NAMALWA (cell line): ENCODE measurements at places on chromosomes 12 and 14.

GRCh38 chr12:107267604-107268003 is 174.3 kb upstream of the CRY1 start:
- no peak for DNase-seq

DNA sequence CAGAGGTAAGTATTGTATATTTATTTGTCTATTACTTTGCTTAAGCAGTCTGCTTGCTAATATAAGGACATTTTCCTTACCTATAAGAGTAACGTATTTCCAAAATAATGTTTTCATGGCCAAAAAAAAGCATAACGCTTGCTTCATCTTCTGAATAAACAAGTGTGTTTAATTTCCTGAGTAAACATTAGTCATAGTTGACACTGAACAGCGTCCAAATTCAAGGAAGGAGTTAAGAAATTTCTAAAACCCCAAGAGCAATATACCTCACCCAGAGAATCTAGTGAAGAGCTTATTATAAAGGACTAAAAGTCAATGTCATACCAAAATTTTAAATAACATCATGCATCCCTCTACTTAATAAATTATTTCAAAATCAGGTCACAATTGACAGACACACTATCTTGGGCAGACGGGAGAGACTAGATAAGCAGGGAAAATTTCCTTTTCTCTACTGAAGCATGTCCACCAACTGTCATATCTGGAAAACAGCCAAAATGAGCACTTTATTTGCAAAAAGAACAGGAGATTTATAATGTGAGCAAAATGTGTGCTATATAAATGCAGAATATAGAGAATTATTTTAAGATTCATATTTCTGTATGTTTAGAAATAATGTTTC is 25.1 kb downstream of the ANKS1B start:
- DNase-seq, result no peak

DNA sequence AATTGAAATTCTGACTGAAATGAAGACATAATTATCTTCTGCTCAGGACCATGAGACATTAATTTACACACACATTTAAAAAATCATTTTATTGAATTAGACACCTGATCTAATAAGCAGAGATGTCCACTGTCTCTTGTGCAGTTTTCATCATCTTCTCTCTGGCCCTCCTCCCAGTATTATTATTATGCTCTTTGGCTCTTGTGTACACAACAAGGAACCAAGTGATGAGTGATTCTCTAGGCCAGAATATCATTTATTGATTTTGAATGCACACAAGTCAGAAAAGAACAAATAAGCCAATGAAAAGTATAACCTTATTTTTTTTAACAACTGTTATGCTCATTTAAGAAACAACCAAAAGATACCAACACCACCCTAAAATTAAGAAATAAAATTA is 244.7 kb upstream of the KRR1 start:
- no peak for DNase-seq

GRCh38 chr14:74134484-74134883 is 49.7 kb downstream of the LIN52 start:
- no peak for DNase-seq

DNA sequence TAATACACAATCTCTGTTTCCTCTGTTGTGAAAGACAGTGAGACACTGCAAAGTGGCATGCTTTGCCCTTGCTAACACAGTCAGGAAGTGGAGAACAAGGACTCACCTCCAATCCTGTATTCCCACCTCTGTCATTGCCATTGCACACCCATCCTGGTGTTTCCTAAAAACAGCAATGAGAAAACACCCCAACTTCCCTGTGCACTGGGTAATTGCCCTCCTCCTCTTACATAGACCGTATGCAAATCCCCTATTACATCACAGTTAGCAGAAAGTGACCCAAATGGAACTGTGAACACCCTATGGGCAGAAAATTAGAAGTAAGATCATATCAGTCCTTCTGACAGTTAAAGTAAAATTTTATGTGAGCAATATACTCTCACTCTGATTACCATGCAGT is 355.5 kb downstream of the BCL11B start:
- DNase-seq, result no peak

DNA sequence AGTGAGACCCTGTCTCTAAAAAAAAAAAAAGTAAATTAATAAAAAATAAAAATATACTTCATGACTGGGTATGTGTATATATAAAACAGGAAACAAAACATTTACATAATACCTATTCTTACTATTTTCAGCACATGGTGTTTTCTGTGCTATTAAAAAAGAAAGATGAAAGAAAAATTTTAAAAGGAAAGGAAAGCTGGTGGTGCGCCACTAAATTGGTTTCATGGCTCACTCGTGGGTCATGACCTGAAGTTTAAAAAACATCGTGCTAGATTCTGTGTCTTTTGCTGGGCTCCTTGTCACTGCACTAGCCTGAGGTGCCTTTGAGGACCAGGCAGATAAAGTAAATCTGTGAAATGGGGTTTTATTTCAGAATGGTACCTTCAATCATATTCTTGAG is 69.8 kb downstream of the IFT43 start:
- no peak for DNase-seq

- no peak for DNase-seq
Observed at GRCh38 chr12:118465706-118466105, 89.4 kb downstream of the SUDS3 start.

DNA sequence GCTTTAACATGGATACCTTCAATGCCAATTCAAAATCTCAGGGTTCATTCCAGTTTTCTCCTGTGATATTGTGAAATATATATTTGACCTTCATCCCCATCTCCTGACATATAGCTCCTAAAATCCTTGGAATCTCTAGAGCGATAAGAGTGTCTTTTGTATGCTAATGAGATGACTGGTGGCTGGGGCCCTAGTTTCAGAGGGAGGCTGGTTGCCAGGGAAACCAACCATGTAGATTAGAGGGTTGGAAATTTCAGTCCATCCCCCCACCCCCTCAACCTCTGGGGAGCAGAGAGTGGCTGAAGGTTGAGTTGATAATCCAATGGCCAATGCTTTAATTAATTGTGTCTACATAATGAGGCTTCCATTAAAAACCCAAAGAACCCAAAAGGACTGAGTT is 59.4 kb downstream of the SDR9C7 start:
- DNase-seq, result no peak

GRCh38 chr12:46915082-46915481 is 89.3 kb upstream of the SLC38A4 start:
- DNase-seq, result no peak

DNA sequence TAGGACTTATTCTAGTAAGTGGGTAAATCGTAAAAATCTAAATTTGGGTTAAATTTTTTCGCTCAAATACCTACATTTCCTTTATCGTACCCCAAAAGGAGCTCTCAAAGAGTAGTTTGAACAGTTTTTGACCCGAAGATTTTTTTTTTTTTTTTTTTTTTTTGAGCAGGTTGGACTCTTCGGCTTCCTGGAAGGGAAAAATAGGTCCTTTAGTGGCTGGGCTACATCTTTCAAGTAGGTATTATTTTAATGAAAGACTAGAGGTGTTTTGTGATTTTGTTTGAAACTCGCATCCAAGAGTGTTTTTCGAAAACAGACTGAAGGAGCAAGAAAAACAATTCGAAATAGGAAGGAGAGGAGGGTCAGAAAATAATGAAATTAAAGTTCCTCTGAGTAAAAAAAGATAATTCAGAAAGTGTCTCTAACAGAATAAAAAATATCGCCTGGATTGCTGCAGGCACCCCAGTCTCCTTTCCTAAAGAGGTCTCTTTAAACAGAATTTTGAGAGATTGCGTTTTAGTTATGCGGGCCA is 6.0 kb downstream of the CDKN1B start:
- DNase-seq, result peak; percentile 49

DNA sequence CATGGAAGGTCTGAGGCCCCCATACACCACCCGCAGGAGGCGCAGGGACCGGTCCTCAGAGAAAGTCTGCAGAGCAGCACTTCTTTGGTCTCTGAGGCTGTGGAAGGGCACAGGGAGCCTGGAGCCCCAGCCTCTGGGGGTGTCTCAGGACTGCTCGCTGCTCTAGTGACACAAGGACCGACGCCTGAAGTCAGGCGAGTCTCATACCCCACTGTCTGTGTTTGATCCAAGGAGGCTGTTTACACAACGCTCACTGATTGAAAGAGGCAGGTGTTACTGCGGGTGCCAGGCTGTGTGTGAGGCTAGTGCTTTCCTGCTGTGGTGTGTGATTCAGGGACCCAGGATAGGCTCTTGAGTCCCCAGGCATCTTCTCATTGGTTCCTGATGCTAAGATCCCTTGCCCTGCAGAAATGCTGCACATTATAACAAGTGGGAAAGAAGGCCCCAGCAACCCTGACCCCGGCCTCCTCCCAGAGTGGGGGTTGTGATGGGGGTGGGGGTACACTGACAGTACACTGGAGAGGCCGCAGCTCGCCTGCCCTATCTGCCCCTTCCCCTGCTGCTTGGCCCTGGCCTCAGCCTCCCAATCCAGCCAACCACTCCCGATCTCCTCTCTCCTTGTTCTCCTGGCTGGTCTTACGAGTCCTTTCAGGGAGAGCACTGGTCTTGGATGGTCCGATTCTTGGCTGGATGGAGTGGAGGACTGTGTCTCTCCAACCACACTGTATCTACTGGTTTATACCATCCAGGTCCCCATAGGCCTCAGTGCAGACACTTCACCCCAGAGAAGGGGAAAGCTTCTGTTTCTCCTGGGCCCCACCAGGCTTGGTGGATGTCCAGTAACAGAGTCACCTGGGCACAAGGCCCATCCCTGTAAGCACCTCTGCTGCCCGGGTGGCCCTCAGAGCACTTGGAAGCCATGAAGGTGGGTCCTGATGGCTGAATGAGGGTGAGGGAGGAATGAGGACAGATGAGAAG is 6.6 kb downstream of the CACNA2D4 start:
- DNase-seq, result no peak

- peak; percentile 99 for DNase-seq
Observed at GRCh38 chr14:101876555-101876938, 87.8 kb upstream of the DYNC1H1 start.

GRCh38 chr14:93107453-93107852 is 8.3 kb downstream of the ITPK1 start:
- DNase-seq, result no peak

DNA sequence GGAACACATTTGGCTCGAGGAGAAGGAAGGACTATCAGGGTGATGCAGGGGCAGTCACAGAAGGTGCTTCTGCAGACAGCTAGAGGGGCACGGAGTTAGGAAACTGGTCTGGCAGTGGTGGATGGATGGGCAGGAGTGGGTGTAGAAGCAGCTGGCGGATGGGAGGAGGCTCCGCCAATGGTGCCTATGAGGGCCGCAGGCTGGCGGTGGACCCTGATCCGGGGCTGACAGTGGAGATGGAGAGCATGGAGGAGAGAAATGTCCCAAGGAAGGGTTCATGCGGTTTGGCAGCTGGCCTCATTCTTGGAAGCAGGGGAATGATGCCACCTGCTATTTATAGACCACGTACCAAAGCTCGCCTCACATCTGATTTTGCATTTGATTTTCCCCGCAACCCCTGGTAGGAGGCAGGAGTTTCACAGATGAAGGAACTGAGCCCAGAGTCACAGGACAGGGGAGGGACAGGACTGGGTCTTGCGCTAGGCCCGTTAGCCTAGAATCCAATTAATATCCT is 237.1 kb downstream of the FOXN3 start:
- DNase-seq, result no peak

GRCh38 chr12:3935078-3935477 is 61.9 kb upstream of the PARP11 start:
- no peak for DNase-seq

- DNase-seq, result no peak
Observed at GRCh38 chr14:50970886-50971781, 26.9 kb upstream of the PYGL start.

DNA sequence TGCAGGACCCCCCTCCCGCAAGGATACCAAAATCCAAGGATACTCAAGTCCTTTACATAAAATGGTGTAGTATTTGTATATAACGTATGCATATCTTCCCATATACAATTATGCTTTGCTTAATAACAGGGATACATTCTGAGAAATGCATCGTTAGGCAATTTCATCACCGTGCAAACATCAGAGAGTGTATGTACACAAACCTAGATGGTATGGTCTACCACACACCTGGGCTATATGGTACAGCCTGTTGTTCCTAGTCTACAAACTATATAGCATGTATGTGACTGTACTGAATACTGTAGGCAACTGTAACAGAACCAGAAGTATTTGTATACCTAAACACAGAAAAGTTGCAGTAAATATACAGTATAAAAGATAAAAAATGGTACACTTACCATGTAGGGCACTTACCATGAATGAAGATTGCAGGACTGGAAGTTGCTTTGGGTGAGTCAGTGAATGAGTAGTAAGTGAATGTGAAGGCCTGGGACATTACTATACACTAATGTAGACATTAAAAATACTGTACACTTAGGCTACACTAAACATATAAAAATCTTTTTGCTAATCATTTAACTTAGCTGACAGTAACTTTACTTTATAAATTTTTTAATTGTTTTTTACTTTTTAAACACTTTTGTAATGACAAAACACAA is 141.1 kb downstream of the SLC41A2 start:
- DNase-seq, result no peak

GRCh38 chr12:132544080-132544397 is 54.1 kb downstream of the FBRSL1 start:
- no peak for DNase-seq

GRCh38 chr12:4164559-4165558 is 108.7 kb upstream of the CCND2 start:
- no peak for DNase-seq

- DNase-seq, result peak; percentile 42
Observed at GRCh38 chr12:77060136-77060882, 5.1 kb downstream of the E2F7 start.

- DNase-seq, result peak; percentile 6
Observed at GRCh38 chr14:89773151-89773550, 181.4 kb downstream of the EFCAB11 start.

DNA sequence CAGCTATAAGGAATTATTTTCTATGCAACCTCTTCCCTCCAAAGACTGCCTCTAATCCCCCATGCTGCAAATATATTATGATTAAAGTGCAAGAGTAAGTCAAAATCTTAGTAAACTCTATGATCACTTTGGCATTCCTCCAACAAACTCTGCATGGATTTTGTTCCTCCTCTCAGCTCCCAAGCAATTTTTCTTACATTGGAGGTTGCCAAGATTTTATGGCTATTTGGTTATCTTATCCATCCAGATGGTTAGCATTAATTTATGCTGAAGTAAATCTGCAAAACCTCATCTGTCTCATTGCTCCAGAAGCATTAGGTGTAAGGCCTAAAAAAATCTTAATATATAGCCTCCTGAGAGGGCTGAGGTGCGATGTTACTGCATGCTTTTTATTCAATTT is 228.1 kb downstream of the CHST11 start:
- DNase-seq, result no peak

DNA sequence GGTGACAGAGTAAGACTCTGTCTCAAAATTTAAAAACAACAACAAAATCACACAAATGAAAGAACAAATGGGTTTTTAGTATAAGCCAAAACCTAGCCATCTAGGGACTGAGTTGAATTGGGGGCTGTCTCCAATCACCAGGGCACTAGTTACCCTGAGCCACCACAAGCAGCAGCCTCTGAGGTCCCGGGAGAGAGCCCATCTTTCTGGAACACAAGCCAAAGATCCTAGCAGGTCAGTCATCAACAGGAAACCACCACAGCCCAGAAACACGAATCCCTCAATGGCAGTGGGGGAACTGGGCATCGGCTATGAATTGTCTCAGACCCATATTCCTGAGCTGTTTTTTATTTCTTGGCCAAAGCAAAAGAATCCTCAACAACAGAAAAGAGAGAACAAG is 75.3 kb downstream of the KDM2B start:
- DNase-seq, result no peak

- DNase-seq, result no peak
Observed at GRCh38 chr14:30935445-30935844, 61.1 kb downstream of the COCH start.
